AG10803 (cell line): ENCODE measurements at places on chromosomes 16 and 17.

DNA sequence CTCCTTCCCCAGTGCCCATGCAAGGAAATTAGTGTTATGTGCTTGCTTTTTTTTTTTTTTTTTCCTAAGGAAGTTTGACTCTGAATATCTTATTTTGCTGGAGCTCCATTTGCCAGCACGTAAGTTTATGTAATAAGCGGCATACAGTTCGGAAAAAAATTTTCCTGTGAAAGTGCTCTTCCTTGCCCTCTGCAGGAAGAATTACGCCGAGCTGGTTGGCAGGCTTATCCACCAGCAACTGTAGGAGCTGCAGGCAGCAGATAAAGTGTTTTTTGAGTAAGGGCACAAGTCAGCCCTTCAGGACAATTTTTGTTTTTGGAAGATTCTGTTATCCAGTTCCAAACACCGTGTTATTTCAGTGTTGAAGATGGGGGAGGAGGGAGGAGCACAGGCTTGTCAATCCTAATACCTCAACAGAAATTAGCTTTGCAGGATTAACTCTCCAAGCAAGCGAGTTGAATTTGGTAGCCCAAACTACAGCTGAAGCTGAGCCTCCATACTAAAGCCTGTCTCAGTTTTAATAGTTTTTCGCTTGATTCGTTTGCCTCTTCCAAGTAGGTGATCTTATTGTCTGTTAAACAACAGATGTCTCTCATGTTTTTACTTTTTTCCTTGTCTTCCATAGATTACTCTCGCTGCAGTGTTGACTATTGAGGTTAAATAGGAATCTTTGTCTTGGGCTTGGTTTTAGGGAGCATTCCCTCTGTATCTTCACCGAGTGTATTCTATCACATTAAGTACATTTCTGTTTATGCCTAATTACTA lies 1.1 kb downstream of the SPECC1 start:
- DNase-seq = peak; percentile 66

DNA sequence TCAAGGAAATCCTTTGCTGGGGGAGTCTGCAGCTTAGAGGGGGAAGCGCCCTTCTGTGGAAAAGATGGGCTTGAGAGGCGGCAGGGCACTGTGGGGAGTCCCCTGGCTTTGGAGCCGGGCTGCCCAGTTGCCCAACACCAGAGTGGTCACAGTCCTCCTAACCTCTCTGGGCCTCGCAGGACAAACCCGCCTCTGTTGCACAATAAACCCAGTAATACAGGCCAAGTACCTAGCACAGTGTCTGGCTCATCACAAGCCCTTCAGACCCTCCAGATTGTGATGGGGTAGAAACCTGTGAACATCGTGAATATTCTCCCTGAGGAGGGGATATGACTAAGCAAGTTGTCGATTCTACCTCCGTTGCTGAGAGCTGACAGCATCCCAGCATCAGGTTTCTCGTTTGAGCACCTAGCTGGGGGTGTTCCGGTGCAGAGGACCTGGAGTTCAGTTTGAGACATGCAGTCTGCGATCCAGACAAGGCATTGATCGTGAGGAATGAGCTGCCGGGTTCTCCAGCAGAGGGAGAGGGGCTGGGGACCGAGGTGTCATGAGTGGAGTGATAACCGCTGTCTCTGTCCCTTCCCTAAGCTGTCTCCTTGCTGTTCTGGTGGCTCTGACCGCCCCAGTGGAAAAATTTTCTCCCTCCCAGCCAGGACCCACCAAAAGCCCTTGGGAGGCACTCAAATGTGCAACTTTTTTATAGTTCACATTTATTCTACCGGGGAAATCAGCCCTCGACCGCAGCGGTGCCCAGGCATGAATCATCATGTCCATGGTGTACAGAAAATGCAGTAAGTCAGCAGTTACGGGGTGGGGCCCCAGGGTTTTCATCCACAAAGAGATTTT lies 161.9 kb downstream of the WSCD1 start:
- no peak for DNase-seq

DNA sequence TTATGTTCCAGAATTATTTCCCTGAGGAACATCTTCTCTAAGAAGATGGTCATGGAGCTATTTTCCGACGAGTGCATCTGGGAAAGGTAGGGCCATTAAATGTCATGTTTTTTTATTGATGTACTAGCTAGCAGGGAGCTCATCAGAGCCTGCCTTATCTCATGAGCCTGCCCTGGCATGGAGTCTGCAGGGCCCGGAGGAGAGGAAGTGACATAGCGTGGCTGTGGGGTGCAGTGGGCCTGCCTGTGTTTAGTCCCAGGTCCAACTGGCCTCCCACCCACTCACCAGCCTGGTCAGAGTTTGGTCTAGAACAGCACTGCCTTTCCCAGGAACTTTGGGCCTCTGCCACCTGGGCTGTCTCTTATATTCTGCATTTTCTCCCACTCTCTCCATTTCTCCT lies 389.8 kb downstream of the SNX29 start:
- DNase-seq = no peak

- no peak for DNase-seq
These were observed 41.6 kb downstream of the MYO1D start for GRCh38 chr17:32835291-32835761.

- peak; percentile 22 for DNase-seq
These were observed 116.8 kb downstream of the ANKRD11 start for GRCh38 chr16:89373355-89374110.

GRCh38 chr16:66131895-66132294 lies 234.6 kb upstream of the CDH5 start:
- DNase-seq = peak; percentile 40

- DNase-seq = no peak
These were observed 18.1 kb downstream of the SDK2 start for GRCh38 chr17:73625991-73626673.

GRCh38 chr17:78241277-78242023 lies 10.0 kb downstream of the TMEM235 start:
- peak; percentile 54 for DNase-seq

- DNase-seq = no peak
These were observed 10.3 kb upstream of the HAS3 start for GRCh38 chr16:69095193-69095592.

GRCh38 chr16:85665929-85666328 lies 22.8 kb downstream of the GINS2 start:
- no peak for DNase-seq

GRCh38 chr17:76388966-76389888 lies 4.8 kb downstream of the SPHK1 start:
- DNase-seq = no peak

DNA sequence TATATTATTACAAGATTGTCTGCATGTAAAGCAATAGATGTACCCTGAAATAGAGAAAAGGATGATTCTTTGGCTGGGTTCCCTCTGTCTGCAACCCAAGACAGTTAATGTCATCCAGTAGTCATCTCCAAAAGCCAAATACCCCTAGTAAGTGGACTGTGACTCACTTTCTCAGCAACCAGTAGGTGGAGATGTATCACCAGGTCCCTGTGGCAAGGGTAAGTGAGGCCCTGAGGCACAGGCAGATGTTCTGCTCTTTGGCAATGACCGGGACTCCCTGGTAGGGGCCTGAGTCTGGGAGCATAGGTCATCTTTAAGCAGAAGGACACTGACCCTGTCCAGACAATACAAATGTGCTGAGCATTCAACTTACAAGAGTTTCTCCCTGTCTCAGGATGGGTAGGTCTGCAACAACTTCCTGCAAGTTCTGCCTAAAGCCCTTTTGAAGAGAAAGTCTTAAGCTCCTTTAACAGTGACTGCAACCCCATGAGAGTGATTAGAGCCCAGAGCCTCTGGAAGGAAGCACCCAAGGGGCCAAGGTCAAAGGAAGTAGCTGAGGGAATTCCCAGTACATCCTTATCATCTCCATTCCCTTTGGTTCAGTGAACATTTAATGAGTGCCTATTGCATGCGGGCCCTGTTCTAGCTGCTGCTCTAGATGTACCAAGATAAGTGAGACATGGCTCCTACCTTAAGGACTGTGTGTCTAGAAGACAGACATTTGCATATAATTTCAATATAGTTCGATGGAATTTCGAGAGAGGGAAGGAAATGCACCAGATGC lies 31.9 kb downstream of the PMP22 start:
- DNase-seq = peak; percentile 68

- no peak for DNase-seq
These were observed 6.1 kb upstream of the TBX2 start for GRCh38 chr17:61393550-61393903.

DNA sequence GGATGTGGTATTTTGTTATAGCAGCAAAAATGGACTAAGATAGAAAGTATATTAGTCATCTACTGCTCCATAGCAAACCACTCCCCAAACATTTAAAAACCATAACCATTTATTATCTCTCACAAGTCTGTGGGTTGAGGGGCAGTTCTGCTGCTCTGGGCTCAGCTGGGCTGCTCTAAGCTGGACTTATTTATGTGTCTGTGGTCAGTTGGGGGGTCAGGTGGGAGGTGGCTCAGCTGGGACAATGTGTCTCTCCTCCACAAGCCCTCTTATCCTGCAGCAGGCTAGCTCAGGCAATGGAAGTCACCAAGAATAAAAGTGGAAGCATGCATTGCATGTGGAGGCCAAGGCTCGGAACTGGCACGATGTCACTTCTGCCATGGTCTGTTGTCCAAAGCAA lies 226.1 kb upstream of the N4BP1 start:
- no peak for DNase-seq

GRCh38 chr16:55842369-55843104 lies 9.6 kb upstream of the CES1 start:
- peak; percentile 42 for DNase-seq

- no peak for DNase-seq
These were observed 44.9 kb upstream of the CAPN15 start for GRCh38 chr16:482468-483185.

GRCh38 chr17:82980632-82981031 lies 98.8 kb upstream of the METRNL start:
- no peak for DNase-seq

GRCh38 chr17:47207143-47208067 lies 1.7 kb upstream of the MYL4 start:
- no peak for DNase-seq

DNA sequence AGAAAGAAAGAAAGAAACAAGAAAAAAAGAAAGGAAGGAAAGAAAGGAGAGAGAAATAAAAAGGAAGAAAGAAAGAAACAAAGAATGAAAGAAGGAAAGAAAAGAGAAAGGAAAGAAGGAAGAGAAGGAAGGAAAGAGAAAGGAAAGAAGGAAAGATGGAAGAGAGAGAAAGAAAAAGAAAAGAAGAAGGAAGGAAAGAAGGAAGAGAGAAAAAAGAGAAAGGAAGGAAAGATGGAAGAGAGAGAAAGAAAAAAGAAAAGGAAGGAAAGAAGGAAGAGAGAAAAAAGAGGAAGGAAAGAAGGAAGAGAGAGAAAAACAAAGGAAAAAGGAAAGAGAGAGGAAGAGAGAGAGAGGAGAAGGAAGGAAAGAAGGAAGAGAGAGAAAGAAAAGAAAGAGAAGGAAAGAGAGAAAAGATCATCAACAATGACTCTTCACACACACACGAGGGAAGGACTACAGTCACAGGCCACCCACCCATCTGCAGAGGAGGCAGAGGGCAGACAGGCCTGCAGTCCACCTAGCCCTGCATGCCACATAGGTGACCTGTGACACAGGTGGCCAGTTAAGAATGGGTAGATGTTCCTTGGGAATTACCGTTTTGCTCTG lies 23.9 kb downstream of the VWA3A start:
- no peak for DNase-seq

- no peak for DNase-seq
These were observed 375.3 kb downstream of the WWOX start for GRCh38 chr16:78474762-78475161.

GRCh38 chr16:29029168-29029994 lies 44.5 kb downstream of the LAT start:
- peak; percentile 82 for DNase-seq

DNA sequence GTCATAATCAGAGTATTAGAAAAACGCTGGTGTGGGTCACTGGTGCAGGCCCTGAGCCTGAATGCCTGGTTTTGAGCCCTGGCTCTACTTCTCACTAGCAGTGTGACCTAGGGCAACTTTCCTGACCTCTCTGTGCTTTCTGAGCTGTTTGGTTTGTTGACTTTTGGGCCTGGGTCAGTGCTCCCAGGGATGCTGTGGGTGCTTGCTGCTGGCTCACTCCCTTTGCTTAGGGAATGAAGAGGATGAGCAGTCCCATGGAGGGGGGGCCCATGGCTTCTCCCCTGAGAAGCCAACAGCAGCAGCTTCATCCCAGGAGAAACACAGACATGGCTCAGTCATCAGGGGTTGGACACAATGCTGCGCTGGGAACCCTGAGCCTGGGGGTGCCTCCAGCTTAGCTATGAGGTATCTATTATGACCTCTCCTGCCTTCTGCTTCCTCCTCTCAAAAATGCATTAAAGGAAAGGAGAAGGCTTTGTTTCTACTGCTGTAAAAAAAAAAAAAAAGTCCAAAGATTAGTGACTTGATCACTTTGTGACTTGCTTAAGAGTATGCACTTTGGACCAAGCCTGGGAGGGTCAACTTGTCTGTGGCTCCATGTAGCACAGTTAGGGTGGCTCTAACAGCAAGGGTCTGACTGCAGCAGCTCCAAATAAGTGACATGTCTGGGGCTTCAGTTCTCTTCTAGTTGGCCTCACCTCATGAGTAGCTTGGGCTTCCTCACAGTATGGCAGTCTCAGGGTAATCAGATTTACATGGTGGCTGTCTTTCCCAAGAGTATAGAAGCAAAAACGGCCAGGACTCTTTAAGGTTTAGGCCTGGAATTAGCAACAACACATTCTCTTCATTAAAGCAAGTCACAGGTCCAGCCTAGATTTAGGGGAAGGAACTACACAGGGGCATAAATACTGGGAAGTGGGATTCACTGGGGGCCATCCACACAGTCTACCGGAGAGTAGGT lies 13.0 kb downstream of the NKD1 start:
- DNase-seq = no peak

- no peak for DNase-seq
These were observed 3.0 kb upstream of the CPNE2 start for GRCh38 chr16:57089406-57089805.

DNA sequence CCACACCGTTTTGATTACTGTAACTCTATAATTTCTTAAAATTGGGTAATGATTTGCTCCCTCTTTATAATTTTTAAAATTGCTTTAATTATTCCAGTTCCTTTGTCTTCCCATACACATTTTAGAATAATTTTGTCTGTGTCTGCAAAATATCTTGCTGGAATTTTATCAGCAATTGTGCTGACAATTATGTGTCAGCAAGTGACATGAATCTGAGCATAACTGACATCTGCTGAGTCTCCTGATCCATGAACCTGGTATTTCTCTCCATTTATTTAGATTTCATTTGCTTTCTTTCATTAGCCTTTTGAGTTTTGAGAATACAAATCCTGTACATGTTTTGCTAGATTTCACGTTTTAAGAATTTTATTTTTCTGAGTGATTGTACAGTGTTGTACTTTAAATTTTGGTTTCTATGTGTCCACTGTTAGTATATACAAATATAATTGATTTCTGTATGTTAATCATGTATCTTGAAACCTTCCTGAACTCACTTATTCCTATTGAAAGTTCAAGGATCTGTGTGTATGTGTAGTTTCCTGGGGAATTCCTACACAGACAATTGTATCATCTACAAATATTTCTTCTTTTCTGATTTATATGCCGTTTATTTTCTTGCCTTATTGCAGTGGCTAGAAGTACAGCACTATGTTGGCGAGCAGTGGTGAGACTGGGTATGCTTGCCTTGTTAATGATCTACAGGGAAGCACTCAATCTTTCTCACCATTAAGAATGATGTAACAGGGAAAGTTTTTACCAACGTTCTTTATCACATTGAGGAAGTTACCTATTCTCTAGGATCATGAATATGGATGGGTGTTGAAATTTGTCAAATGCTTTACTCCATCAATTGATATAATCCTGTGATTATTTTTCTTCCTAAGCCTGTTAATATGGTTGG lies 45.2 kb downstream of the N4BP1 start:
- no peak for DNase-seq

- no peak for DNase-seq
These were observed 59.2 kb downstream of the MRM3 start for GRCh38 chr17:841313-841712.

GRCh38 chr17:9854255-9854654 lies 28.5 kb downstream of the GLP2R start:
- no peak for DNase-seq
